ENCODE measurements at places on chromosomes 2 and 18.

- DNase-seq: no peak
Measured at GRCh38 chr18:67261931-67262552, 254.5 kb downstream of the DSEL start.

DNA sequence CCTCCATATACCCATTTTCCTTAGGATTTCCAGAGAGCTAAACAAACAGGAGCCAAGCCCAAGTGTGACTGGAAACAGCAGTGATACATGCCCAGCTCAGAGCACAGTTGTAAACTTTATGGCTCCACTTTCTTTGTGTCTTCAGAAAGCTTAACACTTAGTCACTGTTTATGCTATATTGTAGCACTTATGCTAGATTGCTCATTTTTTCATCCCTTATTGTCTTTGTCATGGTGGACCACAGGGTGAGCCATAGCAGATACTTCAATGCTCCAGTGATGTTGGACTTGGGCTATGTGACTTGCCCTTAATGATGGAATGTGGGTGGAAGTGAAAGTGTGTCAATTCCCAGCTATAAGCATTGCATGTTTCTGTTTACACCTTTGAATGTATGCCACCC lies 401.6 kb downstream of the METTL4 start:
- DNase-seq: no peak

DNA sequence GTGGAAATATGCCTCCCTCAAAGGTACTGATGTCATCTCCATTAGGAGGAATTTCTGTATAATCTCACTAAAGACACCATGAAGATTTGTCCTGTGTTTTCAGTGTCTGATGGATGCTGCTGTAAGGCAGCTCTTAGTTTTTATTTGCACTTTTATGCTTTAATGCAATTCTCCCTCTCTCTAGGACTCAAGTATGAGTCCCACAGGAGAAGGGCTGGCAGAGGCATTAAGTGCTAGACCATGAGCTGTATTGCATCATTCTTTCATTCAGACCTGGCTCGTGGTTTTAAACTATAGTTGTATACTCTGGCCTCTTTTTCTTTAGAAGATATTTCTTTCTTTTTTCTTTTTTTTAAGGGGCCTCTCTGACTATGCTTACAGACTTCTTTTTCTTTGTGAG lies 805.6 kb downstream of the DPP10 start:
- no peak for DNase-seq

GRCh38 chr2:207825045-207825954 lies 55.6 kb upstream of the FZD5 start:
- DNase-seq: no peak

DNA sequence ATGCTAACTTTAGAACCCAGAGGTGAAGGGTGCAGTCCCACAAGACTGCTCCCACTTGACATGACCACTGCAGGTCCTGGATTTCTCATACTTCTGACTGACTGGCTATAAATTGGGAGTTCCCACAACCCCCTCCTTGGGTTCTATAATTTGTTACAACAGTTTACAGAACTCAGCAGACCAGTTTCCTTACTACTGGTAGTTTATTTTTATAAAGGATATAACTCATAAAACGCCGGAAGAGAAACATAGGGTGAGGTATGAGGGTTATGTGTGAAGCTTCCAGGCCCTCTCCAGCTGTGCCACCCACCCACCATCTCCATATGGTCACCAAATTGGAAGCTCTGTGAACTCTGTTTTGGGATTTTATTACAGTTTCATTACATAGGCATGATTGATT lies 839.6 kb downstream of the TSN start:
- no peak for DNase-seq

- no peak for DNase-seq
Measured at GRCh38 chr18:28124131-28125029, 52.5 kb downstream of the CDH2 start.

All from CD4-positive, alpha-beta T cell treated with Interleukin-10 for 1 hour (primary cell).